ENCODE measurements at places on chromosomes 2 and 18.

DNA sequence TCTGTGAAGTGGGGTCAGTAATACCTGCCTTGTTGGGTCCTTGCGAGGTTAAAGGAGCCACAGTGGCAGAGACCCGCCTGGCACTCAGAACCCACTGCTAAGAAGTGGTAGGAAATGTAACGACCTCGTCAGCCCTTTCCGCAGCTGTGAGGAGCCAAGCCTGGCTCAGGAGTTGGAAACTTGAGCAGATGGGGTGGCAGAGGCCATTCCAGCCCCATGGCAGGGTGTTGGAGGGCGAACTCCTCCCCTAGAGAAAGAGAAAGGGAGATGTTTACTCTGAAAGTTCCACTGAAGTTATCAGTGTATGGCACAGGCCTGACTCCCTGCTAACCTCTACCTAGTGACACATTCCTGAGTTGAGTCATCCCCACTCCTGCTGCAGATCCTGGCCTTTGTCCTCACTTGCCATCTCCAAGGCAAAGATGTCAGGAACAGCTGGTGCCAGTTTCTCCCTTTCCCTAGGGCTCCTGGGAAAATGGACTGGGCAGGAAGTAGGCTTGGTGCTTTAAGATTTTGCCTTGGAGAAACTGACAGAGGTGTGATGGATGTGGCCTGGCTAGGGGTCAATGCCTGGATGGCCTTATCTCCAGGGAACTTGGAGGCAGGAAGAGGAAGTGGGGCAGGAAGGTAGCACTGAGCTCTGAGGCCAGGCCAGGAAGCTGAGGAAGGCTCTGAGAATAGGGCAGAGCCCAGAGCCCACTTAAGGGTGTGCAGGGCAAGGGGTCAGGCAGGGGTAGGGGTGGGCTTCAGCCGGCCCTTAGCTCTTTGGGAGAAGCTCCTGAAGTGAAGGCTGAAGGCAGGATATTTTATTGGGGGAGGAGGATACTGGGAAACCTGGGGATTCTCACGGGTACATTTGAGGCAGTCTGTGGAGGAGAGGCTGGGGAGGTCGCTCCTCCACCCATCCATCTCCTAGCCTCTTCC lies 888 bp downstream of the VAMP5 start:
- DNase-seq = no peak

DNA sequence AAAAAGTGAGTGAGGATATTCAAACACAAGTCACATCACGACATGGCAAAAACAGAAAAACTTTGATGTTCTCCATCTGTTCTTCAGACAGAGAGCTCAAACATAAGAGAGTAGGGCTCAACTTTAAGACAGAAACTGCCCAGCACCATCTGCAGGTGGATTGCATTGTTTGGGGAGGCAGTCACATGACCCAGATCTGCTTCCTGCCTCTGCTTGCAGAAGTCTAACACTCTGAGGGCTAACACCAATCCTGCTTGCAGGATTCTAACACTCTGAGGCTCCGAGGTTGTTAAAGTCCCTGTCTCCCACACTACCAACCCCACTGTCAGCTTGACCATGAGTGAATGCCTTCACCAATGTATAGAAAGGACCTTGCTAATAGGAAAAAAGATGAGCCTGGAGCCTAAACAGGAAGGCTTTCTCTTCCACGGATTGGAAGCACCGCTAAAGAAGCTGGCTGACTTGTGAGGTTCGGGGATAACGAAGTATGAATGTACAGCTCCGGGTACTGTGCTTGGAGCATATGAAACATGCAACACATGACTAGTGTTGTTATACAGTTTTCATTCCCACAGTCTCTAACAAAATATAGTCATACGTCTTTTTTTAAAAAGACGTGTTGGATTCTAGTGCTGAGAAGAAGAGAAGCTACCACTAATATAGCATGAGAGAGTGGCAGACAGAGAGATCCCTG lies 176.6 kb upstream of the CREB1 start:
- DNase-seq = no peak

- DNase-seq = no peak
Measured at GRCh38 chr2:100416397-100416934, 1.0 kb downstream of the CHST10 start.

DNA sequence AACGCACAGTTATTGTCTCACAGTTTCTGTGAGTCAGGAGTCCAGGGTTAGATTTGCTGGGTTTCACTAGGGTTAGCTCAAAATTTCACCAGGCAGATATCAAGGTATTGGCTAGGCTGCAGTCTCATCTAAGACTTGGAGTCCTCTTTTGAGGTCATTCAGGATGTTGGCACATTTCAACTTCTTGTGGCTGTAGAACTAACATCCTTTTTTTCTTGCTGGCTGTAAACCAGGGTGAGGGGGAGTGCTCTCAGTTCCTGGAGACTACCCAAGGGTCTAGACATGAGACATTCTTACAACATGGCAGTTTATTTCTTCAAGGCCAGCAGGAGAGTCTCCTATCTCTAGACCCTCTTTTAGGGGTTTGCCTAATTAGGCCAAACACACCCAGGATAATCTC lies 12.8 kb upstream of the CAVIN2 start:
- no peak for DNase-seq

- DNase-seq = no peak
Measured at GRCh38 chr2:185188656-185189055, 549.9 kb upstream of the FSIP2 start.

- no peak for DNase-seq
Measured at GRCh38 chr2:139194546-139194945, 414.4 kb upstream of the NXPH2 start.

GRCh38 chr2:106167067-106167466 lies 27.0 kb downstream of the UXS1 start:
- no peak for DNase-seq

DNA sequence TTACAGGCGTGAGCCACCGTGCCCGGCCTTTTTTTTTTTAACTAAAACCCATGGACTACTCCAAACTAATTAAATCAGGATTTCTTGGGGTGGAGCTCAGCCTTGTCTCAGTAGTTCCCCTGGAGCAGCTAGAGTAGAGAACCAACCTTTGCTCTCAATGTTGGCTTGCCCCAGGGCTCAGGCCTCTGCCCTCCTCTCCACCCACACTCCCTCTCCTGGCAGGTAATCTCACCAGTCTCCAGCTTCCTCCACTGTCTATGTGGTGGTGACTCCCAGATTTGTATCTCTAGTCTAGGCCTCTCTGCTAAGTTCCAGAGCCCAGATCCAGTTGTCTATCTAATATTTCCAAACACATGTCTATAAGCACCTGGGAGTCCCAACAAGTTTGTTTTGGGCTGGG lies 9.6 kb upstream of the MTA3 start:
- DNase-seq = no peak

DNA sequence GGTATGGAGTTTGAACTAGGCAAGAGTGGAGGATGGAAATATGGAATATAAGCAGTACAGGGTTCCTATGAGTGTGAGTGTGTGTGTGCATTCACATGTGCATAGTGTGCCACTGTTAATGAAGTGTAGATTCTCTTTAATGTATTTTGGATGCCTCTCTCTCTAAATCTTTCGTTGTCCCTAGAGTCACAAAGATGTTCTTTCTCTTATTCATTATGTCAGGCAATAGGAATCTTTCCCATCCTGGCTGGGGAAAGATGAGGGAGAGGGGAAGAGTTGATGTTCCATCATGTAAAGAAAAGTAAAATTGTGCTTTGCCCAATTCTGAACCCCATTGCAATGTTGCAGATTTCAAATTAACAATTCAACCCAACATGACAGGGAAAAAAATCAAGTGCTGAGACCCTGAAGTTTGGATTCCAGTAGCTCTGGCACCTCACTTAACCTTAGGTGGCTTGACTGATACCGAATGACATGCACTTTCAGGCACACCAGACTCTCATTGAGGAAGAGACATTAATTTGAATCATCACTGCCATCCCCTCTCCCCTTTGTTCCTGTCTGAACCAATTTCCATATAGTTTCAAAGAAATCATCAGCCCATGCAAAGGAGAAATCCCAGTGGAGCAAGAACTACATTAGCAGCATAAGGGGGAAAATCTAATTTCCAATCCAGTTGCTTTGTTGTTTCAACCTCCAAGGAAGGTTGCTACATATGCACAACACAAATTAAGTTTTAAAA lies 28.0 kb downstream of the KLF7 start:
- DNase-seq = no peak

GRCh38 chr18:36392979-36393287 lies 95.4 kb downstream of the FHOD3 start:
- DNase-seq = no peak

GRCh38 chr2:172811027-172811426 lies 75.4 kb downstream of the RAPGEF4 start:
- no peak for DNase-seq

DNA sequence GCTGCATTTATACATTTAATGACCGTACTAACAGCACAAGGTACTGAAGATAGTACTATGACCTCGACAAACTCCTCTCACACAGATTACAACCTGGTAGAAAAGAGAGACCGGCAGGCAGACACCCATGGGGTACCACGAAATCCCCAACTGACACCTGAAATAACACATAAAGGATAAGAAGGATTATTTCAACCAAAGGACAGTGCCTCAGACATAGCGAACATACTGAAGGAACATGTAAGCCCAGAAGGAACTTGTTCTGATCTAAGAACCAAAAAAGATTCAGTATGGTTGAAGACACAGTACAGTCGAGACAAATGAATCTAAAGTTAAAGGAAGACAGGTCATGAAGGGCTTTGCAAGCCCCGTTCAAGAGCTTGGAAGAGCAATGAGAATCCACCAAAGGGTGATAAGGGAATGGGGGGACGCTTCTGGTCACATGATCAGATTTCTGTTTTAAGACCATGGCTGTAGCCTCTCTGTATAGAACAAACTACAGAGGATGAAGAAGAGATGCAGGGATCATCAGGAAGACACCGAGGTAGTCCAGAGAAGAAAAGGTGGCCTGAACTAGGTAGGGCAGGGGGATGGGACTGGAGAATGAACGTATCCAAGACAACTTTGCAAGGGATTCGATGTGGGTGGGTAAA lies 902 bp downstream of the MCFD2 start:
- DNase-seq = no peak

- DNase-seq = no peak
Measured at GRCh38 chr2:71190656-71191569, 36.0 kb downstream of the PAIP2B start.

DNA sequence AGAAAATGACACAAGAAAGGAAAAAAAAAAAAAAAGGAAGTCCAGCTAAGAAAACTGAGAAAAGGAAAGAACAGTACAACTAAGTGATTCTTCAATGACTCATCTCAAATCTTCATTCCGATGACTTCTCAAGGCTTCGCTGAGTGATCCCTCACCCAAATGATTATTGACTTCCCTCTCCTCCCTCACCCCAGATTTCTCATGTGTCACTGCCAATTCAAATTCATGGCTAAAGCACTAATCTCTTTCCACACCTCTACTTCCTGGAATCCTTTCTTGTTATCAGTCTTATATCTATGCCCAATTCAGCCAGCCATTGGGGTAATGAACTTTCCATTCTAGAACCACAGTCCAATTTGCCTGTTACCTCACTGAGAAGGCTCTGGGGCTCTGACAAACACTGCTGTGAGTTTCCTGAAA lies 7.2 kb upstream of the ABCB11 start:
- DNase-seq = no peak

DNA sequence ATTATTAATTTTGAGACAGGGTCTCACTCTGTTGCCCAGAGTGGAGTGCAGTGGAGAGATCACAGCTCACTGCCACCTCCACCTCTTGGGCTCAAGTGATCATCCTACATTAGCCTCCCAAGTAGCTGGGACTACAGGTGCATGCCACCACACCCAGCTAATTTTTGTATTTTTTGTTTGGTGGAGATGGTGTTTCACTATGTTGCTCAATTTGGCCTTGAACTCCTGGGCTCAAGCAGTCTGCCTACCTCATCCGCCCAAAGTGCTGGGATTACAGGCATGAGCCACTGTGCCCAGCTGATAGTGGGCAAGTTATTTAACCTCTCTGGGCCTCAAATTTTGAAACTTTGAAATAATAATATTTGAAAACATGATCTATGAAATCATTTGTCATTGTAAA lies 26.5 kb downstream of the DCAF17 start:
- DNase-seq = no peak

GRCh38 chr2:107411267-107411666 lies 415.4 kb upstream of the RGPD4 start:
- DNase-seq = no peak

DNA sequence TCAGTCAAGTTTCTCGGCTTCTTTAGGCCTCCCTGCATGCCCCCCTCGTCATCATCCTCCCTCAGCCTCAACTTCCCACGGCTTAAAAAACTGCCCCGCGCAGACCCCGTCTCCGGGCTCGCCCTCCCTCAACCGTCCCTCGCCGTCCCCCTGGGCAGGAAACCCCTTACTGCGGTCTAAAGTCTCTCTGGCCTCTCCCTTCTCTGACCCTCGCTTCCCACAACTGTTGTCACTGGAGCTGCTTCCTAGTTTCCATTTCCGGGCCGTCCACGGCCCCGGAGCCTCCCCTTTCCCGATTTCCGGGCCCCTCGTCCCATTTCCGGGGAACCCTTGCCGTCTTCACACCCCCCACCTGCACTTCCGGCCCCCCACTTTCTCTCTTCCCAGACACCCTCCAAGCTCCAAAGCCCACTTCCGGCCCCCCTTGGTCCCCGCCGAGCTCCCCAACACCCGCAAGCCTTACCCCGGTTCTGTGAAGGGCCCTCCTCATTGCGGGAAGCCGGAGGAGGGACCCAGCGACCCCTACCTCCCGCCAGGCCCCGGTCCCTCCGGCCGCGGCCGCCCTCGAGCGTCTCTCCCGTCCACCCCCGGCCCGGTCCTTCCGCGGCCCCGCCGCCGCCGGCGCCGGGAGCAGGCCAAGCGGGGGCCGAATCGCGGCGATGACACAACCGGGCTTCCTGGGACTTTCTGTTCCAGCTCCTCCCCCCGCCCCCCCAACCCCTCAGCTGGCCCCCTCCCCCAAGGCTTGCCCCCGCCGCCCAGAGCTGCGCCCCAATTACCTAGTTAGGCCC lies 513 bp downstream of the TRIP12 start:
- no peak for DNase-seq

DNA sequence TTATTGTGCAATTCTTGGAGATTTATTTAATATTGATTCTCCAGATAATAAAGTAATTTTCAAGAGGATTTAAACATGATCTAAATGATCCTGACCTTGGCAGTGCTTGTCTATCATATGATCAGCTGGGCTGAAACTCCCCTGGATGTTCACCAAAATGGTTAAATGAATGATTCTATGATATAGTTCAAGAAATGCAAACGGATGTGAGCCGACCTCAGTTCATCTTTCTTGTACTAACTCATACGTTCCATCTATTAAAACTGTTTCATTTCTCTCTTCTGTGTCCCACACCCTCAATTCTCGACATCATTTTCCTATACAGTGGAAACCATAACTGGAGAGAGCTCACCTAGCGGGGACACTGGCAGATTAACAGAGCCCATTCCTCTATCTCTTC lies 281.7 kb upstream of the CCDC68 start:
- no peak for DNase-seq

DNA sequence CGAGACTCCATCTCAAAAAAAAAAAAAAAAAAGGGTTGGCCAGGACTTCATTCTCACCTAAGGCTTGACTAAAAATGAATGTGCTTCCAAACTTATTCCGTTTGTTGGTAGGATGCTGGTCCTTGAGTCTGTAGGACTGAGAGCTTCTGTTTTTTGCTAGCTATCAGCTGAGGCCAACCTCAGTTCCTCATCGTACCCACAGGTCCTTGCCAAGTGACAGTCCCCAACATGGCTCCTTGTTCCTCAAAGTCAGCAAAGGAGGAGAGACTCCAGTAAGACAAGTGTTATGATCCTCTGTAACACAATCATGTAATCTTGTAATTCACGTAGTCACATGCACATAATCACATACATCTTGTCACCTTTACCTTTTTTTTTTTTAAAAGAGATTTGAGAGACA lies 37.0 kb downstream of the HAUS1 start:
- DNase-seq = no peak
